Hematopoietic multipotent progenitor cell (in vitro differentiated cells): ENCODE measurements at places on chromosomes 7 and 10. TPM values are rescaled to one million over a fixed set of nuclear protein-coding genes. Genes with fewer than 3 reads are reported as not detected.

DNA sequence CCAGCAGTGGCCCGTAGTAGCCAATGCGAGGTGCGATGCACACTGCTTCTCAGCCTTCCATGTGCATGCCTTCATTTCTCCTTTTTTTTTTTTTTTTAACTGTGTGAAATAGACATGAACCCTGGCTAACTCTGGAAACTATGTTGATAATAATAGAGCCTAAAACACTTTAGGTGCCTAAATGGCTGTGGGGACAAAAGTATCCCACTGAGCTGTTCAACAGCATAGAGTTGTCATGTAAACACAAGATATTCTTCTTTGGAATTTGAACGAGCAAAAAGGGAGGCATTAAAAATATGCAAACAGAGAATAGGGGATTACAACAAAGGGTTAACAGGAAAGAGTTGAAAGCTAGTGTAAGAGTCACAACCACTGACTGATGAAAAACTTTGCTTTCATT lies 162.1 kb upstream of the NOBOX start:
- DNase-seq, result no peak

DNA sequence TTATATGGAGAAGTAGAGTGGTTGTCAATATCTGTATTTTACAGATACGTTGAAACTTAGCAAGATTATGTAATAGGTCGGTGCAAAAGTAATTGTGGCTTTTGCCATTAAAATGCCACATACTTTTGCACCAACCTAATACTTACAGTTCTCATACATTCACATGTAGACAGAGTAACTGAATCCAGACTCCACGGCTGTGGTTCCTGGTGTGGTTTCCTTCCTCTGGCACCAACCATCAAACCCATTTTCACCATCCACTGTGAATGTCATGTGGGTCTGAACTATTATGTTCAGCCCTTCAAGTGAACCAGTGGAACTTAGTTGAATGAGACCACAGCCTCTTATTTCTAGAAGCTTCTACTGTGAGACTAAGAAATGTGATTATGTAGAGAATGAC lies 31.5 kb upstream of the SLIT1 start:
- DNase-seq, result peak; percentile 26

GRCh38 chr7:2638224-2638991 lies 6.6 kb downstream of the TTYH3 start:
- DNase-seq, result no peak

DNA sequence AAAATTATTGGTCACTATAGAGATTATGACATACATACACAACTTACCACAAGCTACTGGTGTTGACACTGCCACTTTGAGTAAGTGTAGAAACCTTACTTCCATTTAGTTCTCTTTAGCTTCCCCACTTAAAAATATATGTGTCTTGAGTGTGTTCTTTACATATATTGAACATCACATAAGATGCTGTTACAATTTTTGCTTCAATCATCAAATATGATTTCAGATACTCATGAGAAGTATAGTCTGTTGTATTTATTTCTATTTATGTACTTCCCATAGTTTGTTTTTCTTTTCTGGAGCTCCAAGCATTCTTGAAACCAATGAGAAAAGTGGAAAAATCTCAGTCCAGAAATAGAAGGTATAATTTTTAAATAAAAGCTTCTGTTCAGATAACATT lies 102.7 kb upstream of the SDK1 start:
- no peak for DNase-seq

- DNase-seq, result no peak
Observed at GRCh38 chr7:157981778-157982177, 605.8 kb downstream of the PTPRN2 start.

GRCh38 chr7:142320883-142321282 lies 63.0 kb upstream of the PRSS58 start:
- no peak for DNase-seq

- DNase-seq, result no peak
Observed at GRCh38 chr7:41130086-41130485, 572.8 kb downstream of the INHBA start.

DNA sequence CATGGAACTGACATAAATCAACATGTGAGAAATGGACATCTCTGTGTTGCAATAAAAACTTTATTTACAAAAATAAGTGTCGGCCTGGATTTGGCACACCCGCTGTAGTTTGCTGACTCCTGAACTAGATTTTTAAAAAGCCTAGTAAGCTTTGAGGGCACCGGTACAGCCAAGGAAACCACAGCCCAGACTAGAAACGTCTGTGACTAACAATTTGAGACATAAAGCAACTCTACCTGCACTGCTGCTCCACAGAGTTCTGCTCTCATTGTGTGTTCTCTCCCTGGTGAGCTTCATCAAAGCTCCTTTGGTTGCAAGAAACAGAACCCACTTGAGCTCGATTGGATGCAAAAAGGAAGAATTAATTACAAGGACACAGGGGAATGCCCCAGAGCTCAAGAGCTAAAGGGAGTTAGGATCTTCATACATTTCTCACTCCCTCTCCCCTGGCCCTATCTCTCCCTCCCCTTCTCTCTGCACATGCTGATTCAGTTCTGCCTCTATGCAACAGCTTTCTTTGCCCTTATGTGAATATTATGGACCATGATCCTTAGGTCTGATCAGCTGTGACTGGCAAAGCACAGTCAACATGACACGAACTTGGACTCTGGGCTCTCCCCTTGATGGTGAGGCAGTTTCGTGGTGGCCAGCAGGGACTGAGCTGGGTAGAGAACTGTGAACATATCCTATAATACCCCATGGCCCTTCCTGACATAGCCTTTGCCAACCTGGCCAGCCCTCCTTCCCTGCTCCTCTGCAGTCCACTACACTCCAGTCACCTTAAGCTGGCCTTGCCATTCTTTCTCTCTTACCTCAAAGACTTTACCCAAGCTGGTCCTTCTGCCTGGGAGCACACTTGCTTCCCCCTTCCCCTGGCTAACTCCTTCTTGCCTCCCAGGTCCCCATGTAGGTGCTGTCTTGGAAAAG lies 77.5 kb upstream of the YAE1 start:
- DNase-seq, result peak; percentile 35

DNA sequence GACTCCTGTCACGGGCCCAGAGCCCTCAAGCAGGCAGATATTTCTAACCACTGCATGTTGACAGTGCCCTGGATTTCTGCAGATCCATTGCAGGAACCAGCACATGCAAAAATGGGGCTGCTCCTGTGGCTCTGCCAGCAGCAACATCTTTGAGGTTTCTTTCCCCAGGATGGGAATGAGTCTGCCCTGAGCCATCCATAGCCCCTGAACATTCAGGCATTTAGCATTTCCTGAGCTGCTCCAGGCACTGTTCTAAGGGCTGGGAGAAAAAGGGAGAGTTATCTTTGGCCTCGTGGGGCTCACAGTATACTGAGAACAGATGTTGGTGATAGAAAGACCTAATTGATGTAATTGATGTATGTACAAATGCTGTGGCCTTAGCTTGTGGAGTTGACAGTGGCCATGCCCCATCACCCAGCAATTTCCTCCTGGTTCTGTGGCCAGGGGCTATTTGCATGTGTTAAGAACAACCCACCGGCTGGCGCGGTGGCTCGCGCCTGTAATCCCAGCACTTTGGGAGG lies 66.0 kb upstream of the LRRC4 start:
- DNase-seq, result no peak

DNA sequence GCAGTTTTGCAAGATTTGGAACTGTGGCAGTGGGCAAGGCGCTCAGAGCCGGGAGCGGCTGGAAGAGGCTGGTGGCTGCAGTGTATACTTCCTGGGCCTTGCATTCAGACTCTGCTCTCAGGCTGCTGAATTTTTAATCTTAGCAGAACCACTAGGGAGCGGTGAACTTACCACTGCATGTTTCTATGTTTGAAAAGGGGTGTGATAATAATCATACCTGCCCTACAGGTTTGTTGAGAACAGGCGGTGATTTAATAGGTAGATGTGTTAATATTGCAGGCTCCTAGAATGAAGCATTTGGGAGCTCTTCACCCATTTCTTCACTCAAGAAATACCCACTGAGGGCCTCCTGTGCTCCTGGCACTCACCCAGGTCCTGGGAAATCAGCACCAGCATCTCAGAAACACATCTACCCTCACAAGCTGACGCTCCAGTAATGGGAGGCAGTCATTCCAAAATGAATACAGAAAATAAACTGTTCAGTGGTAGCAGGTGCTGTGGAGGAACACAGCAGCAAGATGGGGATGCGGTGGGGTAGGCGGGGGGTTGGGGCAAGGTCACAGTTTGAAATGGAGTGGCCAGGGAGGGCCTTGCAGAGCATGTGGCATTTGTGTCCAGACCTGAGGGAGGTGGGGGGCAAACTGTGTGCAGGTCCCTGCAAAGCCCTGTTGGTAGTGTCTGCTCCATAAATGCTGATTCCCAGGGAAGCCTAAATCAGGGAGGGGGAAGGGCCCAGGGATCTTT lies 41.0 kb downstream of the VWA2 start:
- DNase-seq, result no peak

- no peak for DNase-seq
Observed at GRCh38 chr7:51249187-51249945, 67.2 kb downstream of the COBL start.

- no peak for DNase-seq
Observed at GRCh38 chr10:12984165-12984747, 17.3 kb downstream of the CCDC3 start.

- no peak for DNase-seq
Observed at GRCh38 chr7:2299870-2300512, 14.2 kb downstream of the SNX8 start.

GRCh38 chr10:68784476-68784875 lies 42.9 kb upstream of the STOX1 start:
- DNase-seq, result no peak

DNA sequence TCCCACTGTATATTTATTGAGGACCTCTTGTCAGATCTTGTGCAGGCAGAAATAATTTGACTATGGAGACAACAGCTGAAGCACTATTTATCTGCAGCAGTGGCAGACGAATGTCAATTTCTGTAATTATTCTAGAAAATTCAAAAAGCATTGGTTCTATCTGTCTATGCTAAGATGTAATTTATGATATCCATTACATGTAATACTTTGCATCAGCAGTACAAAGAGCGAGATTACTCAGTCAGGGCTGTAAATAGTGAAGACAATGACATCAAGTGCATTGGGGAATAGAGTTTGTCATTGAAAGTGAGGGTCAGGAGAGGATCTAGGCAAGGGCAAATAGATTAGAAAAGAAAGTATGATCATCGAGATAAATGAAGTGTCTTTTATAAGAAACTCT lies 508.2 kb downstream of the ZWINT start:
- DNase-seq, result no peak

GRCh38 chr7:121178869-121179497 lies 149.8 kb upstream of the WNT16 start:
- DNase-seq, result no peak

DNA sequence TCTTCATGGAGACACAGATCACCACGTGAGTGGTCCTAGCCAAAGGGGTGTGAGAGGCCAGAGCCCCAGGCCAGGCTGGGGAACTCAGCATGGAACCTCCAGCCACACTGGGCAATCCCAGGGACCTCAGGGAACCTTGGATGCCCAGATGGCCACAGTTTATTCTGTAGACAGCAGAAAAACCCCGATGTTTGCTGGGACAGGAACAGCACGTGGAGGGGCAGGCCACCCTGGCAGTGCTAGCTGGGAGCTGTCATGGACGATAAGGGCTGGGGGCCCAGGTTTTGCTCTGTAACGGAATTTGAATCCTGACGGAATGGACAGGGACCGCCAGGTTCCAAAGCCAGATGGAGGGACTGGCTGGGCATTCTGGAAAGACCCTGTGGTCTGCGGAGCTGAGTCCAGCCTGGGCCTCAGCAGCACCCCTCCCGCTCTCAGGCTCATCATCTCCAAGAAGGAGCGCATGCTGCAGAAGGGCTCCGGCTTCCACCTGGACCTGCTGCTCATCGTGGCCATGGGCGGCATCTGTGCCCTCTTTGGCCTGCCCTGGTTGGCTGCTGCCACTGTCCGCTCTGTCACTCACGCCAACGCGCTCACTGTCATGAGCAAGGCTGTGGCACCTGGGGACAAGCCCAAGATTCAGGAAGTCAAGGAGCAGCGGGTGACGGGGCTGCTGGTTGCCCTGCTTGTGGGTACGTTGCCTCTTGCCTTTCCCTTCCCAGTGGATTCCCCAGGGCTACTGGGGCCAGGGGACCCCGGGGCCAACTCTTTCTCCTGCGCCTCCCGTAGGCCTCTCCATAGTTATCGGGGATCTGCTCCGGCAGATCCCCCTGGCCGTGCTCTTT lies 5.6 kb downstream of the FASTK start:
- no peak for DNase-seq

DNA sequence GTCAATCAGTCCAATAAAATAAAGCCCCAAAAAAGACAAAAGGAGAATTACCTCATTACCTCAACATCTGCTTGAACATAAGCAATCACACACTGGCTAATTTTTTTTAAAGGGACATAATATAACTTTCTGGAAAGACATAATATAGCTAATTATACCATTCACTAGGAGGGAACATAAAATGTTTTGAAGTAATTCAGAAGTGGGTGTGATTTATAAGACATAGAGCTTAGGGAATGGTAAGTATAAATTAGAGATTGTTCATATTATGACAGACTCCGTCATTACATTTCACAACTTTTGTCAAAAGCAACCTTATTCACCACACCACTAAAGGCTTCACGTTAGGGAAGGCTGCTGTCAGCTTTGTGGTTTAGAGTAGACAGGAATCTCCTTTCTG lies 3.8 kb downstream of the SHTN1 start:
- no peak for DNase-seq

DNA sequence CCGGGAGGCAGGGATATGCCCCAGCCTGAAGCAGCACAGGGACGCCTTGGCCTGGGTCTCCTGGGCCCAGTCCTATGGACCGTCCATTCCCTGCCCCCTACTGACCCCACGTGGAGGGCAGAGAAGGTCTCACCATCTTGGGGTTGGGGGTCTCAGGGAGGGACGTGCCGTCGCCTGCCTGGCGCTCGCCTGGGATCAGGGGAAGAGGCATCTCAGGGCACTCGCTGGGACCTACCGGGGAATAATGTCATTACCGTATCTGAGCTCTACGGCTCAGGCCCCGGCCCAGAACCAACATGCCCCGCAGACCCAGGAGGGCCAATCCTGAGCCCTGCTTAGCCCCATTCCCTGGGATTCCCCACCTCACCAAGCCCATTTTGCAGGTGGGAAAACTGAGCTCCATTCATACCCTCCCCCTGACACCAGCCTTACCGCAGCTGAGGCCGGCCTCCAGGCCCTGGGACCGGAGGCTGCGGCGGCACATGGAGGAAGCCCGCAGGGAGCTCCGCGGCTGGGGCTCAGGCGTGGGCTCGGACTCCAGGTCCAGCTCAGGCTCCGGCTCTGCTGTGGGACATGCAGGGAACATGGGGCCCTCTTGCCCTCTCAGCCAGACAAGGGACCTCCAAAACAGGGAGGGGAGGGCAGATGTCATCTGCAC lies 40.7 kb downstream of the GRID2IP start:
- DNase-seq, result no peak

DNA sequence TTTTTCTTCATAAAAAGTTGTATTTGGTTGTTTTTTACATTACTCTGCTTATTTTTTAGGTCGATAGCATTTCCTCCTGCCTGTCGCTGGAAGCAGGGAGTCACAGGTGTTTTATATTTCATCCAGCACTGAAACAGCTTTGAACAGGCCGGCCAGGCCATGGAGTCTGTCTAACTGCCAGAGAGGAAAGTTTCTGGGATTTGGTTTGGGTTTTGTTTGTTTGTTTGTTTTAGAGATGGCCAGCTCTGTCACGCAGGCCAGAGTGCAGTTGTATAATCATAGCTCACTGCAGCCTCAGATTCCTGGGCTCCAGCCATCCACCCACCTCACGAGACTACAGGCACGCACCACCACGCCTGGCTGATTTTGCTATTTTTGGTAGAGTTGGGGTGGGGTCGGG lies 23.4 kb downstream of the PROSER2 start:
- no peak for DNase-seq

The OR2A7 gene
- 2.7 TPM for total RNA-seq

The ZSWIM8 gene
- 86.2 TPM for total RNA-seq

The WNT8B gene
- not detected for total RNA-seq

The GDF2 gene
- total RNA-seq, result not detected

The PIK3CG gene
- total RNA-seq, result 51.2 TPM

The SUPV3L1 gene
- total RNA-seq, result 11.8 TPM
